ENCODE measurements at places on chromosomes 5 and 9. TPM values are rescaled to one million over a fixed set of nuclear protein-coding genes. Genes with fewer than 3 reads are reported as not detected.

EFCAB9 gene
- not detected for total RNA-seq

ZNF618 gene
- total RNA-seq, result 7.6 TPM

FBP2 gene
- total RNA-seq, result not detected

GPX8 gene
- total RNA-seq, result 35.2 TPM

INSL4 gene
- total RNA-seq, result 16.7 TPM

GLDC gene
- total RNA-seq, result 14.1 TPM

FCN2 gene
- total RNA-seq, result not detected

HAPLN1 gene
- not detected for total RNA-seq

SPAG8 gene
- 0.76 TPM for total RNA-seq

PLK2 gene
- total RNA-seq, result 42.3 TPM

C9orf50 gene
- not detected for total RNA-seq

MYOZ3 gene
- 0.22 TPM for total RNA-seq

GDA gene
- 1.2 TPM for total RNA-seq

BASP1 gene
- 273 TPM for total RNA-seq

CYLC2 gene
- total RNA-seq, result not detected

SPRY4 gene
- total RNA-seq, result 9.7 TPM

SYNPO gene
- total RNA-seq, result 29.9 TPM

ANKRD34B gene
- total RNA-seq, result not detected

PAEP gene
- 0.41 TPM for total RNA-seq

TEX48 gene
- not detected for total RNA-seq

RLN2 gene
- not detected for total RNA-seq

ZFP2 gene
- total RNA-seq, result not detected

TRUB2 gene
- 47.7 TPM for total RNA-seq

ELOVL7 gene
- total RNA-seq, result 10.5 TPM

CDH12 gene
- total RNA-seq, result not detected

PCDHGA12 gene
- total RNA-seq, result not detected

PLAC8L1 gene
- total RNA-seq, result 0.26 TPM

SLCO4C1 gene
- total RNA-seq, result not detected

TMEM171 gene
- total RNA-seq, result 6.3 TPM

CCNO gene
- total RNA-seq, result 8.3 TPM

TMEM174 gene
- not detected for total RNA-seq

LCN15 gene
- not detected for total RNA-seq

CDC25C gene
- 10.5 TPM for total RNA-seq

KCNN2 gene
- total RNA-seq, result 0.17 TPM

GARIN3 gene
- not detected for total RNA-seq

ABCA1 gene
- 4.1 TPM for total RNA-seq

Measured in A549 treated with GW870086 at 1 μM for 4 hours (cell line).